Prostate gland (tissue), 2 donors: ENCODE measurements at places on chromosomes 4 and X. TPM values are rescaled to one million over a fixed set of nuclear protein-coding genes. Genes with fewer than 3 reads are reported as not detected.

GRCh38 chr4:98341309-98341708 lies 80.1 kb downstream of the RAP1GDS1 start:
- no peaks in the 10 kb centered on the region for H3K27me3 ChIP-seq
- H3K27ac ChIP-seq: no peak overlapping the region
- no peaks in the 10 kb centered on the region for H3K36me3 ChIP-seq
- no peak for DNase-seq

Gene POF1B
- total RNA-seq: 3.6 TPM

Gene GYG2
- 5.2 TPM for total RNA-seq

Gene UGT2B15
- total RNA-seq: 0.41 TPM

GRCh38 chr4:125940426-125940825 lies 625.7 kb downstream of the FAT4 start:
- no peaks in the 10 kb centered on the region for H3K4me1 ChIP-seq
- DNase-seq: no peak
- H3K36me3 ChIP-seq: no peaks in the 10 kb centered on the region
- no peak overlapping the region for H3K4me3 ChIP-seq
- H3K27ac ChIP-seq: no peak overlapping the region

Gene ZDHHC15
- total RNA-seq: 2.9 TPM

Gene F8A2
- 16.4 TPM for total RNA-seq

DNA sequence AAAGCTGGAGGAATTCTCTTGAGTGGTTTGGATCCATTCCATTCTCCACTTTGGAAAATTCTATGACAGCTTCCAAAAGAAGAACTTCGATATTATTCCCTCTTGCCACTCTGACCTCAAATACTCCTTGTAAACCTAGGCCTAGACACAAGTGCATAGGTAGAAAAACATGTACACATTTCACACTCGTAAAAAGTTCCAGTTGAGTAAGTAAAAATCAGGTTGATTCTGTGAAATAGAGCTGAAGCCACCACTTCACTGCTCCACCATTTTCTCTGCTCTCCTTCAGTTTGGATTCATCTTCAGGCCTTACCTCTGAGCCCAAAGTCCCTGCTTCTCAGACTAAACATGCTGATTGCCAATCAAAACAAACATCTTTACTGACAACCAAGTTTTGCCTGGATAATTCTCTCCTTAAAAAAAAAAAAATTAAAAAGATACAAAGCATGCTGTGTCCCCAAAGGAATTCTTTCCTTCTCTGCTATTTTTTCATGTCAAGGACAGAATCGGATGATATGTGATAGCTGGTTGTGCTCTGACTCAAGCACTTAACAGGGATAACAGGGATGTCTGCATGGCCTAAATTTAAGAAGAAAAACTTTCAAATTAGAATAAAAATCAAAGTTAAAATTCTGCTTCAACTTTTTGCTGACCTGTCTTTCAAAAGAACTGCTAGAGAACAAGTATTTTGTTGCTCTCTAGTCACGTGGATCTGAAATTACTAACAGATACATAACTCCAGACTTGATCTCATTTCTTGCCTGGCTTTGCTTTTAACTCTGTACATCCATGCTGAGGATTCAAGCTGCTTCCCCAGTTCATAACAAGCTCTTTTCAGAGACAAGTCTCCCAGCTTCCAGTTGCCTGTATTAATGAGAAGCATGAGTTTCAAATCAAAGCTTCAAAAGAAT lies 420.9 kb upstream of the INTU start:
- H3K27ac ChIP-seq: no peak overlapping the region
- no peaks in the 10 kb centered on the region for H3K4me1 ChIP-seq
- no peaks in the 10 kb centered on the region for H3K36me3 ChIP-seq
- no peak for DNase-seq

DNA sequence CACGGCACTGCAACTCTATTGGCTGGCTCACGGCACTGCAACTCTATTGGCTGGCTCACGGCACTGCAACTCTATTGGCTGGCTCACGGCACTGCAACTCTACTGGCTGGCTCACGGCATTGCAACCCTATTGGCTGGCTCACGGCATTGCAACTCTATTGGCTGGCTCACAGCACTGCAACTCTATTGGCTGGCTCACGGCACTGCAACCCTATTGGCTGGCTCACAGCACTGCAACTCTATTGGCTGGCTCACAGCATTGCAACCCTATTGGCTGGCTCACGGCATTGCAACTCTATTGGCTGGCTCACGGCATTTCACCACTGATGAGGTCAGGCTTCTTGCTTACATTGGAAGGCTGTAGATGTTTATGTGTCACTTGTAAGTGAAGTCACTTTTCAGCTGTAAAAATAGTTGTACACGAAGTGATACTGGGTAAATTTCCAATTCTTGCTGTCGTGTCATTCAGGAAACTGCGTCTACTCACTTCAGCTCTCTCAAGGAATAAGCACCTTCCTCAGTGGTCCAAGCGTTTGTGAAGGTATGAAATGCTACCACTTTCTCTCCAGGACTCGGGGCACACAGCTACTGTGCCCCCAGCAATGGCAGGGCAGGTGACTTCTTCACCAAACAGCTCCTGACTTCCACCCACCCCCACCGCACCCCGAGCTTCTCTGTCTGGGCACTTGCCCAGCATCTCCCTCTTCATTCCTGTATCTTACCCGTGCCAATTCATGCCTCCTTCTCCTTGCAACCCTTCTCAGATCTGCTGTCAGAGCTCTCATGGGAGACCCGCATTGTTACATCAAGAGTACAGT lies 141.3 kb downstream of the AFAP1 start:
- no peak overlapping the region for H3K27ac ChIP-seq
- no peaks in the 10 kb centered on the region for H3K36me3 ChIP-seq
- no peaks in the 10 kb centered on the region for H3K27me3 ChIP-seq
- H3K4me1 ChIP-seq: no peaks in the 10 kb centered on the region
- DNase-seq: no peak
- no peak overlapping the region for H3K4me3 ChIP-seq

Gene PDLIM3
- 78.7 TPM for total RNA-seq

DNA sequence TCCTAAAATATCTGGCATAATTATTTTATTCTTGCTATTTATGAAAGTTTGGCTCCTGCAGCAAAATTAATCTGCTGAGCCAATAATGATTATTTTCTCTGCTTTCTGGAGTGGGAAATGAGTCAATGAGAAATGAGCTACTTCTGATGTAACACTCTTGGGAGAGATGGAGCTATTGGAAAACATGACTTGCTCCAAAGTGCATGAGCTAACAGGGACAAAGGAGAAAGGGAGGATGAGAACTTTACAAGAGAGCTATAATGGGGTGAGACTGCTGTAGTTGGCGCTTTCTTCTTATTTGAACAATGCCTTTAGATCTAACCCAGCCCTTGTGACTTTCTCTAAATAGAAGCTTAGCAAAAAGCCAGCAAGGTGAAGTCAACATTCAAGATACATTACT lies 615.1 kb downstream of the ANKRD50 start:
- no peaks in the 10 kb centered on the region for H3K36me3 ChIP-seq
- no peak overlapping the region for H3K27ac ChIP-seq
- no peak for DNase-seq
- no peaks in the 10 kb centered on the region for H3K4me1 ChIP-seq
- H3K4me3 ChIP-seq: no peak overlapping the region

Gene SLC2A9
- 15.3 TPM for total RNA-seq

GRCh38 chr4:37605843-37606565 lies 80.2 kb downstream of the RELL1 start:
- no peak for DNase-seq
- no peaks in the 10 kb centered on the region for H3K4me1 ChIP-seq
- no peak overlapping the region for H3K27ac ChIP-seq
- H3K36me3 ChIP-seq: no peaks in the 10 kb centered on the region
- H3K27me3 ChIP-seq: no peaks in the 10 kb centered on the region
- no peak overlapping the region for H3K4me3 ChIP-seq

- no peaks in the 10 kb centered on the region for H3K36me3 ChIP-seq
- no peak overlapping the region for H3K4me3 ChIP-seq
- H3K4me1 ChIP-seq: no peaks in the 10 kb centered on the region
- H3K27ac ChIP-seq: no peak overlapping the region
- DNase-seq: no peak
Measured at GRCh38 chrX:31845003-31845402, 773.2 kb upstream of the FTHL17 start.

DNA sequence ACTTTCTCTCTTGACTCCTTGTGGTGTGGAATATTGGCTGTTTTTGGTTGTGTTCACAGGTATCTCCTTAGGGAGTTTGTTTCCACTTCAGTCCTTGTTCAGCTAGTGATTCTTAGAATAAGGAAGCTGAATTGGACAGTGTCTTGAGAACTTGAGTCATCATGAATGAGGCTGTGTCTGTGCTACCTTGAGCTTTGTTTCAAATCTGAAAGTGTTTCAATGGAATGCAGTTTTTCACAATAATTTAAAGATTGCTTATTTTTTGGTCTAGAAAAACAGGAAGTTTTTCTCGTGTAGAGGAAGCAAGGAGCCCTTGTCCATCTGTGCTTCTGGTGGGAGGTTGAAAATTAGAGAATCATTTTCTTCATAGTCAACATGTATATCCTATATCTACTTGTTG lies 76.5 kb downstream of the ZNF518B start:
- no peak overlapping the region for H3K27ac ChIP-seq
- no peak overlapping the region for H3K4me3 ChIP-seq

GRCh38 chr4:176479767-176480166 lies 160.0 kb downstream of the SPCS3 start:
- no peaks in the 10 kb centered on the region for H3K4me1 ChIP-seq
- no peak overlapping the region for H3K27ac ChIP-seq

GRCh38 chrX:130413415-130413814 lies 11.6 kb downstream of the RBMX2 start:
- no peak overlapping the region for H3K27ac ChIP-seq
- no peaks in the 10 kb centered on the region for H3K4me1 ChIP-seq
- no peaks in the 10 kb centered on the region for H3K27me3 ChIP-seq
- H3K4me3 ChIP-seq: no peak overlapping the region

DNA sequence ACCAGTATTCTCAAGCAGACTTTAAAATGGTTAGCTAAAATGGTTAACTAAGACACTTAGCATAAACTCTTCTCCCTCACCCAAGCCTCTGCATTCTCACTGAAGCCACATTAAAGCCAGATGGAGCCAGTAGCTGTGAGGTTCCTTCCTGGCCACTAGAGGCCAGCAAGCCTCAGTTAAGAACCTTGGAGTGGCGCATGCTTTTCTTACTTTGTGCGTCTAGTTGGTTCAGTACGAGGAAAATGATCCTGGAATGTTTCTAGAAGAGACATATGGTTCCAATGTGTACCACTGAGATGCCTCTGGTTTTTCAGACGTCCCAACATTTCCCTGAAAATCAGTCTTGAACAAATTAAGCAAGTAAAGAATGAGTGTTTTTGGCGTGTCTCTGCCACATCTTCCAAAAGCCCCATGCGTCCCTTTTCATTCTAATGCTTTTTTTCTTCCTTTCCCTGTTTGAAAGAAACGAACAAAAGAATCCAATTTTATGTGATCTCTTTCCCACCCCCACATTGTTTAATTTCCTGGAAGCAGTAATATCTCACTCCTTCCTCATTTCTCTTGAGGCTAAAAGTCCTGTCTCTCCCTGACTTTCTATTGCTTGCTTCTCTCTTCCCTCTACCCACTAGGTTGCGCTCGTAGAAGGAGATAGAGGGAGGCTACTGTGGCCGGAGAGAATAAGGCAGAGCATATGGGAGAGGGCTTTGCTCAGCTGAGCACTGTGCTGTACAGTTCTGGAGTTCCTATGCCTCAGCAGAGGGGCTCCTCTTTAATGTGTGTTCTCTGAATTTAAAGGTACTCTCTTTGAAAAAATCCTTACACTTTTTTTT lies 82.9 kb upstream of the TAB3 start:
- peak; percentile 4 for DNase-seq
- H3K36me3 ChIP-seq: no peaks in the 10 kb centered on the region
- H3K4me1 ChIP-seq: no peaks in the 10 kb centered on the region
- H3K27ac ChIP-seq: no peak overlapping the region

DNA sequence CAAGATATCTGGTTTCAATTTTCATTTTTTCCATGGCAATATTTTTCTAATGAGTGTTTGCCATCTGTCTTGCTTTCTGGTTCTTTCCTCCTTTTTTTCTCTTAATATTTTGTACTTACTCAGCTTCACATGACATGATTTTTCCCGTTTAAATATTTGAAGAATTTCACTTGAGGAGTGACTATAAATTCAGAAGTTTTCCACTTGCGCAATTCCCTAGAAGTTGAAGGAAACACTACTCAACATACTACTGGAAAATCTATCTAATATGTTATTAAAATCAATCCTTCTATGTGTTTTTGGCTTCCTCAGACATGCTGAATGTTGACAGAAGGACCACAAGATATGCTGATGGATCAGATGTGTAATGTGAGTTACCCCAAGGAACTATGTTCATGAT lies 36.8 kb upstream of the BANK1 start:
- no peak for DNase-seq
- H3K27ac ChIP-seq: no peak overlapping the region
- no peaks in the 10 kb centered on the region for H3K36me3 ChIP-seq

- no peaks in the 10 kb centered on the region for H3K4me1 ChIP-seq
- H3K27me3 ChIP-seq: no peaks in the 10 kb centered on the region
- no peak overlapping the region for H3K4me3 ChIP-seq
- no peaks in the 10 kb centered on the region for H3K36me3 ChIP-seq
- no peak overlapping the region for H3K27ac ChIP-seq
Measured at GRCh38 chr4:102116121-102116520, 229.2 kb downstream of the SLC39A8 start.

Gene KLHL34
- total RNA-seq: 0.05 TPM

- H3K27me3 ChIP-seq: no peaks in the 10 kb centered on the region
- no peaks in the 10 kb centered on the region for H3K36me3 ChIP-seq
- no peak for DNase-seq
- no peaks in the 10 kb centered on the region for H3K4me1 ChIP-seq
Measured at GRCh38 chrX:95057341-95057740, 1383.3 kb downstream of the FAM133A start.

Gene ANAPC4
- 20.2 TPM for total RNA-seq

Gene DRD5
- not detected for total RNA-seq

GRCh38 chrX:10821293-10821692 lies 200.9 kb upstream of the MID1 start:
- no peaks in the 10 kb centered on the region for H3K27me3 ChIP-seq
- no peak overlapping the region for H3K27ac ChIP-seq
- no peak overlapping the region for H3K4me3 ChIP-seq
- H3K36me3 ChIP-seq: no peaks in the 10 kb centered on the region

- no peak overlapping the region for H3K4me3 ChIP-seq
- DNase-seq: no peak
- H3K36me3 ChIP-seq: no peaks in the 10 kb centered on the region
- no peaks in the 10 kb centered on the region for H3K27me3 ChIP-seq
Measured at GRCh38 chr4:89249313-89249712, 58.3 kb downstream of the GPRIN3 start.

Gene ATOH1
- not detected for total RNA-seq
